ENCODE measurements at places on chromosomes 6 and 20. TPM values are rescaled to one million over a fixed set of nuclear protein-coding genes. Genes with fewer than 3 reads are reported as not detected.

The PRICKLE4 gene
- 0.81 TPM for total RNA-seq

The GINS1 gene
- total RNA-seq: 29.1 TPM

The C20orf141 gene
- total RNA-seq: not detected

The TREML1 gene
- total RNA-seq: not detected

The SNX9 gene
- total RNA-seq: 30.6 TPM

The RRAGD gene
- total RNA-seq: 98.9 TPM

The FOXS1 gene
- total RNA-seq: not detected

The RBM24 gene
- total RNA-seq: not detected

The B3GAT2 gene
- total RNA-seq: 13.3 TPM

The RCAN2 gene
- 31.3 TPM for total RNA-seq

The IRF4 gene
- 0.10 TPM for total RNA-seq

The POLR1C gene
- 55.6 TPM for total RNA-seq

The SYCP2 gene
- total RNA-seq: 1.4 TPM

The LRFN2 gene
- 5.0 TPM for total RNA-seq

The CLPSL2 gene
- not detected for total RNA-seq
